ENCODE measurements at places on chromosomes 12 and 14. TPM values are rescaled to one million over a fixed set of nuclear protein-coding genes. Genes with fewer than 3 reads are reported as not detected.

The NAV3 gene
- 53.3 TPM for total RNA-seq

The PDZRN4 gene
- total RNA-seq, result not detected

The PCK2 gene
- 9.4 TPM for total RNA-seq

The RPGRIP1 gene
- total RNA-seq, result not detected

The TPPP2 gene
- total RNA-seq, result not detected

The C12orf56 gene
- 1.1 TPM for total RNA-seq

The SP1 gene
- 26.5 TPM for total RNA-seq

The KRT85 gene
- total RNA-seq, result not detected

The CELA1 gene
- total RNA-seq, result not detected

Measured in LHCN-M2 (cell line).